ENCODE measurements at places on chromosomes 1 and 21.
A peak's percentile ranks its signal among the peaks of the same experiment; 100 is the strongest.

GRCh38 chr1:244653439-244654107 is 647 bp downstream of the DESI2 start:
- no peak for DNase-seq

- no peak for DNase-seq
These were observed 32.9 kb downstream of the KCNN3 start for GRCh38 chr1:154837034-154837671.

DNA sequence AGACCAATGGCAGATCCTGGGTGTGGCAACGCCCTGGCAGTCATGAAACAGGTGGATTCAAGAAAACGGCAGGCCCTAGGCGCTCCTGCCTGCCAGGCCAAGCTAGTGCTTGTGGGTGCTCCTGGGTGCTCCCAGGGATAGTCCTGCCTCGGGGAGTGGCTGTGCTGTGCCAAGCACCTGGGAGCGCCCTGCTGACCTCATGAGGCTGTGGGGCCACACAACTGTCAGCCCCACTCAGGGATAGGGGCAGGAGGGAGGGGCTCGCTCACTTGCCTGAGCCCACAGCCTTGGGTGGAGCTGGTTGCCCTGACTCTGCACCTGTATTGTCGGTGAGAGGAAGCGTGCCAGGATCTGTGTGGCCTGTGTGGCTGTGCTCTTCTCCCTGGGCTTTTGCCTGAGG is 9.4 kb downstream of the SNAP47 start:
- no peak for DNase-seq

GRCh38 chr1:7771823-7772299 is 765 bp downstream of the VAMP3 start:
- DNase-seq, result no peak

- DNase-seq, result no peak
These were observed 4.8 kb upstream of the KCNJ6 start for GRCh38 chr21:37921091-37921490.

DNA sequence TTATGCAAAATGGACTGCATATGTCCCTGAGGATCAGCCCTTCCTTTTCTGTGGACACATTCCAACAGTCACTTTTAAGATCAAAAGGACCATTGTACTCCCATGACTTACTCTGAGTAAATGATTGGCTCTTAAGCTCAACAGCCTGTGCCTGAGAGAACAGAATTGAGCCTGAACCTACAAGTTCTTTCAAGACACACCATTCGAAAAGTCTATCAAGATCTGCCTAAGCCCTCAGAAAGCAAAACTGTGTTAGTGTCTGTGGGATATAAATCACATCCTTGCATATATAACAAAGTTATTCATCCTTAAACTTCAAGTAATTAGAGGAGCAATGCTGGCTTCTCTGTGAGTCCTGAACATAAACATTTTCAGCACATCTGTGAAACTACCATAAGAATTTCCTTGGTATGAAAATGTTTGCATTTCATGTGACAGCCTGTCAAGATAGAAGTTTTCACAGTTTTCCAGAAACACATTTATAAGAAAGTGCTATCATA is 41.6 kb downstream of the PCNX2 start:
- DNase-seq, result no peak

- DNase-seq, result peak; percentile 59
These were observed 734 bp downstream of the MED18 start for GRCh38 chr1:28329395-28330153.

DNA sequence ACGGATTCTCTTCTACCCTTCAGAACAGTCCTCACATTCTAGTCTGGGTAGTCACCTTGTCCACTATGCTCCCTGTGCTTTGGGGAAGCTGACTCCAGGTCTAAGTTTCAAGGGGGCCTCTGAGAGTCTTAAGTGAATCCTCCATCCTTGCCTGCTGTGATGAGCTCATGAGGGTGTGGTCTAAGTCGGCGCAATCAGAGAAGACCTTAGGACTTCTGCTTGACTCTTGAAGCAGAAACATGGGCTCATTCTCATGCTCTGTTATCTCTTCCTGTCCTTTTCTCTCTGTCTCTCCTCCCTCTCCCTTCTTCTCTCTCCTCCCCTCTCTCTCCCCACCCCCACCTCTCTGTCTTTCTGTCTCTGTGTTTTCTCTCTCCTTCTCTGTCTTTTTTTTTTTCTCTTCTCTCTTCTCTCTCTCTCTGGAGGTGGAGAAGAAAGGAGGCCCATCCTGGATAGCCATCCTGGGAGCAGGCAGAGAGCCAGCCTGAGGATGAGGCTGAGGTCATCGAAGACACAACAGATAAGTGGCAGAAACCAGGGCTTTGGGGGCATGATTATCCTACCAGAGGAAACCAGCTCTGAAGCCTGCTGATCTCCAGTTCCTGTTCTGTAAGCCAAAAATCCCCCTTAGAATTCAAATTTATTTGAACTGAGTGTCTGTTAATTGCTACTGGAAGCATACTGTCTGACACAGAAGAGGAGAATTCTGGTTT is 245.6 kb downstream of the SIPA1L2 start:
- no peak for DNase-seq

GRCh38 chr1:40630488-40631223 is 34.8 kb downstream of the RIMS3 start:
- peak; percentile 54 for DNase-seq

DNA sequence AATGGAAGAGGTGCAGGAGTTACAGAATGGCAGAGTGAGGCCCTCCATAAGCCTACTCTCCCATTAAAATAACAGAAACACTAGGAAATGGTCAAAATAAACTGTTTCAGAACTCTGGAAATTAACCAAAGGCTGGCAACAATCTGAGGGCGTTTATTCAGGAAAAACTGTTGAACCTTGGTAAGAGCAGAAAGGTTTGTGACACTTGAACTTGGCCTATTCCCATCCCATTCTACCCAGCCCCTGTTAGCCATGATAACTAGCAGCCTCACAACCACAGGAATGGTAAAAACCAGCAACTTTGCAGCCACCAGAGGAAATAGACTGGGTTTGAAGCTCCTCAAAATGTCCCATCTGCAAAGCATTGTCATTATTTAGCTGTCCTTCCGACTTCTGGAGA is 256.8 kb downstream of the RHOU start:
- DNase-seq, result no peak

GRCh38 chr1:2574350-2574749 is 12.2 kb upstream of the PRXL2B start:
- no peak for DNase-seq

- DNase-seq, result no peak
These were observed 94.0 kb downstream of the PCP4 start for GRCh38 chr21:39961251-39961650.

GRCh38 chr1:25232027-25232865 is at the start of gene SYF2:
Gene SYF2, minus strand, starts transcription at chr1:25232502. Its CDS starts 35 bp downstream, at chr1:25232467.
- DNase-seq, result peak; percentile 92

DNA sequence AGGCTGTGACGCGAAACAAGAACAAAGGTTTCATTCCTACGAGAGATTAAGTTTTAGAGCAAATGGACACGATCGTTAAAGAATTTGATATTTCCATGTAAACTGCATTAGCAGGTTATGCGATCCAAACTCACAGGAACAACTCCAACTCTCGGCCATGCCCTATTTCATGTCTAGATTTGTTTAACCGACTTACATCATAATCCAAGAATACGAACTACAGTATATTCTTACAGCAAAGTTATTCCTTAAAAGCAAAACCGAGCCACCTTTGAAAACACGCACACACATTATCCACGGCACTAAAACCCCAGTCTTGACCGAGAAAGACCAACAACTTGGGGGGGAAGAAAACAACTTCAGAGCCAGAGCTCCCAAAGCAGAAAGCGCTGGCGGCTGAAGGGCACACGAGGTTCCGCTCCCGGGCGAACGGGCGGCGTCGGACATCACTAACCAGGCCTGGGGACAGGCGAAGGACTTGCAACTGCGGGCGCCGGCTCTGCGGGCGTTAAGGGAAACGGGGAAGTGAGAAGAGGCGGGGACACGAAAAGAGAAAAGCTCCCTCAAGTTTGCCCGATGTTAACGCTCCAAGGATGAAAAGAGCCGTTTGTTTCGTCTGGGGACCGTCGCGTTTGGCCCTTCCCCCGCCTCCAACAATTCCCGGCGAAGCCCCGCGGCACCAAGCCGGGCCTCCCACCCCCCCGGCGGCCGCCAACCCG is 690 bp downstream of the B3GALNT2 start:
- DNase-seq, result peak; percentile 48

- no peak for DNase-seq
These were observed 52.1 kb upstream of the CSF3R start for GRCh38 chr1:36534711-36535412.

DNA sequence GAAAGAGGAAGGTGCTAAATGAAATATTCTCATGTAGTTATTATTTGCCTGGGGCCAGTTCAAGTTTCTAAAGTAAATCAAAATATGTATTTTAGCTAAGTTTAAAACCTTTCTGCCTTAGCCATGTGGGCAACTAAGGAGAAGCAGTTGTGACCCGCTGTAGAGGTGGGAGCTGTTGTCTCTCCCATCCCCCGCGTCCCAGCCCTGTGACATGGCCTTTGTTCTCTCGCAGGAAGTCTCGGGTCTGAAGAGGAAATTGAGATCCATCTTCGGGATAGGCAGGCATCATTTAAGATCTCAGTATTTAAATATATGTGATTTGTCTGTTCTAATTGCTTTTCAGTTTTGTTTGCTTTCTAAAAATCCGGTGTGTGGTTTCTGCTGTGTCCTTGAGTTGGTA is 121.5 kb downstream of the CAMTA1 start:
- no peak for DNase-seq

- DNase-seq, result no peak
These were observed 18.5 kb downstream of the CSF1 start for GRCh38 chr1:109929170-109929569.

DNA sequence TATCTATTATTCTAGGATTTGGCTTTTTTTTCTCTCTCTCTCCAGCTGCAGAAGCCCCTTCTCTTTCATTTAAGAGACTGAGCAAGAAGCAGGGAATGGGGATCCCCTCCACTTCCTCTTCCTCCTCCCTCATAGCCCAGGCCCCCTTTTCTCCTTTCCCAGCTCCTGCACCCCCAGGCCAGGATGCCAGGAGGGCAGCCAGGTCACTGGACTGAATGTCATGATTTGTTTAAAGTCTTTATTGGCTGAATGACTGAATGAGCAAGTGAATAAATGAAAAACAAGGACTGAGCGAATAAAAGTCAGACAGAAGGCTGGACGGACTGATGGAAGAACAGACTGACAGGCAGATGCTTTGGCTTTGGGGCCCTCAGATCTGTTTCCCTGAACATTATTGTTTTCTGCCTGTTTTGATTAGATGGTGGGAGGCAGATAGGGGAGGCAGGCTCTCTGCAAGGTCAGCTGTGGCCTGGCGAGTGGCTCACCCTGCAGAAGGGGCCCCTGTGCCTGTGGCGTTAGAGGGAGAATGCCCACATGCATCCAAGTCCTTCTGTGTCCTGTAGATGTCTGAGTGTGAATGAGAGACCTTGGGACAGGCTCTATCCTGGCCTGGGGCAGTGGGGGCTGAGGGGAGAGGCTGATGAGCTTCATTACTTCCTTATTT is 20.3 kb upstream of the ADGRB2 start:
- DNase-seq, result no peak

GRCh38 chr1:110556471-110556807 is 37.5 kb upstream of the KCNA10 start:
- DNase-seq, result no peak

DNA sequence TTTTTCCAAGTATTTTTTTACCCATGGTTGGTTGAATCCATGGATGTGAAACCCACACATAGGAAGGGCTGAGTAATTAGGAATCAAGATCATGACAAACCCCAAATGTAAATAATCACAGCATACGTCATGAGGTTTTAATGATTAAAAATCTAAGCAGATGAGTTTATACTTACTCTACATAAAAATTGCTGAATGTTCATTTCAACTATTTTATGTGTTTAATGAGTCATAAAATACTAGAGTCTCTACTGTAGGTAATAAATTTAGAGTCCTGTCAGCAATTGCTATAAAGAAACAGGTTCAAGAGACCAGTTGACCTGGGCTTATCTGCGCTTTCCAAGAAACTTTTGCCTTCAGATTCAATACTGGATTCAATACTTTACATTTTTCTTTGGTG is 18.2 kb downstream of the CTH start:
- DNase-seq, result no peak

GRCh38 chr1:191099696-191100095 is 622.0 kb upstream of the BRINP3 start:
- DNase-seq, result no peak

DNA sequence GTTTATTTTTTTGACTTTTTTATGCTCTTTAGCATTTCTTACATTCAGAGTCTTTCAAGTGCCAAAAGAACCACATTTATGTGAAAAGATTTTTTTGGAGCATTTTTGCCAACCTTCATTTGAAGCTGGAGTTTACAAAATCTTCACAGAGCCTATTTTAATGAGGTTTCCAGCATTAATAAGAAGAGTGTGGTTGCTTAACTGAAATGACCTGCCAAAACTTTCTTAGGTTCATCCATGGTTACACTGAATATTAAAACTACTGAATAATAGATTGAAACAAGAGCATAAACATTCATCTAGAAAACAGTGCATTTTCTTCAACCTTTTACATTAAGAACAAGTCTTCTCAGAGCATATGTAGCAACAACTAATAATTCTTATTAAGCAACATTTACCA is 672.3 kb upstream of the CXADR start:
- no peak for DNase-seq

DNA sequence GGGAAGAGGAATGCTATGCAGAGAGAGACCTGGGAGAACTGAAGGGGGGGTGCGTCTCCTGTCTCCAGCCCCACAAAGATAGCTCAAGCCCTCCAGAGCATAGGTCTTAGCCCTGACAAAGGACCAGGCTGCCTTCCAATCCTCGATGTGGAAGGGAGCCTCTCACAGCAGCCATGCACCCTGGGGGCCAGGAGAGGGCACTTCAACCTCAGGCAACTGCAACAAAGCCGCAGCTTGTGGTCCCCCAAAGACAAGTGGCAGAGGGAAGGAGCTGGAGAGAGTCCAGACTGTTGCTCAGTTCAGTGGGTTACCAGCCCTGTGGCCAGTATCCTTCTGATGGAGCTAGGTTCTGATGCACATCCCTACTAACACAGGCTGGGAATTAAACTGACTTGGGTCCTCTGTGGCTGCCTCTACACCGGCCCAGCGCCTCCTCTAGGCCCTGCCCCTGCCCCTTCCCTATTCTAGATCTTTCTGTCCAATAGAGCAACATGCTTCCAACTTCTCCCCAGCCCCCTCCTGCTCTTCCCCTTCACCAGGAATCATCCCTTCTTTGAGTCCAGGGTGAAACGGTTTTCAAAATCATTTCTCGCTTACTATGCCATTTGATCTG is 100.7 kb upstream of the SPATA6 start:
- DNase-seq, result peak; percentile 10

GRCh38 chr1:8096105-8097011 is 70.2 kb upstream of the ERRFI1 start:
- no peak for DNase-seq

DNA sequence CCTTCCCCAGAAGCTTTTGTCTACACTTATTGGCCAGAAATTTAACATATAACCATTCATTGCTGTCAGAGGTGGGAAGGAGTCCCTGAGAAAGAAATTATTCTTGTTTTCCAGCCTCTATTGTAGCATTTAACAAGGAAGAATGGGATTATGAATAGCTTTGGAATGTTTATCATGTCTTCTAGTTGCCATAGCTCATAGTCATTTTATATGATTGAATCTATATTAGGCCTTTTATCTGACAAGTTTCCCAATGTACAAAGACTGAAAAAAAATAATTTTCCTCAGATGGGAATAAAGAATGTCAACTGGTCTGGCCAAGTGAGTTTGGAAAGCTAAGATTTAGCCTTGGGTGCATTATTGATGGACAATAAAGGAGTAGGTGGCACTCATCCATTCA is 28.3 kb downstream of the PTPRC start:
- DNase-seq, result no peak

GRCh38 chr1:244801246-244801645 is 34.2 kb upstream of the COX20 start:
- peak; percentile 66 for DNase-seq

GRCh38 chr1:54557671-54558355 is 9.8 kb downstream of the ACOT11 start:
- no peak for DNase-seq

All from activated CD4-positive, alpha-beta memory T cell treated with anti-CD3 and anti-CD28 coated beads for 36 hours (primary cell).